Endodermal cell (in vitro differentiated cells): ENCODE measurements at places on chromosomes 16 and 17. TPM values are rescaled to one million over a fixed set of nuclear protein-coding genes. Genes with fewer than 3 reads are reported as not detected.

DNA sequence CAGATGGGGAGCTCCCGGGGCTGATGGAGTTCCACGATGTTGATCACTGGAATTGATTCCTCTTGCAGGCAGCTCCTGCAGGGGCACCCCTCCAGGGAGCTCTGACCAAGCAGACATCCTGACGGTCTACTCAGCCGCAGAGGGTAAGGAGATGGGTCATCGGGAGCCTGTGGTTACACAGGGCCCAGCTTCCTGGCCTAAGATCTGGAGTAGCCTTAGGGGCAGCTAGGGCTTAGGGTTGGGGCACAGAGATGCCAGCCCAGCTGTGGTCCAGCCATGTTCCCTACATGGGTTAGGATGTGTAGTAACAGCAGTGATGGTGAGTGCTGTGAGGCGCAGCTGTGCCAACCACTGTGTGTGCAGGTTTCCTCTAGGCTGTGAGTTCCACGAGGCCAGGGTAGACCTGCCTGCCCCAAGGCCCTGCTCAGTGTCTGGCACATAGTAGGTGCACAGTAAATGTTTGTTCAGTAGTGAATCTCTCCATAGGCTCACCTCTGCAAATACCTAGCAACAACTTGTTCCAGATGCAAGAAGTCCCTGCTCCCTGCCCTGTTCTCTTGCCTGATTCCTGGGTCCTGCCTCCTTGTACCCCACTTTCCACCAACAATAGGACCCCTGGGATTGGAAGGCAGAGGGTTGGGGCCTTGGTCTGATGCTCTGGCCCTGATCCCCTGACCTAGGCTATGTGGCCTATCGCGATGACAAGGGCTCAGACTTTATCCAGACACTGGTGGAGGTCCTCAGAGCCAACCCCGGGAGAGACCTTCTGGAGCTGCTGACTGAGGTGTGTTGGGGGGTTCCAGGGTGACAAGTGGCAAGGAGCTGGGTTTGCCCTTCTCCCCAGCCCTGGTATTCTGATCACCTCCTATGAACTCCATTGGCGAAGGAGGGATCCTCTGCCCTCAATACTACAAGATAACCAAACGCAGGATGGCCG lies 13.7 kb downstream of the ZNF213 start:
- peaks cover 19% of the 10 kb centered on the region for H3K27me3 ChIP-seq
- no peak overlapping the region for H3K4me3 ChIP-seq
- H3K4me1 ChIP-seq: no peaks in the 10 kb centered on the region
- H3K36me3 ChIP-seq: no peaks in the 10 kb centered on the region
- no peak for DNase-seq

- H3K4me3 ChIP-seq: no peak overlapping the region
- no peak for DNase-seq
- H3K27me3 ChIP-seq: peaks cover 22% of the 10 kb centered on the region
- no peaks in the 10 kb centered on the region for H3K36me3 ChIP-seq
- H3K4me1 ChIP-seq: no peaks in the 10 kb centered on the region
Measured at GRCh38 chr17:33116021-33116551, 124.4 kb downstream of the SPACA3 start.

GRCh38 chr16:11211977-11212797 lies 43.8 kb downstream of the SOCS1 start:
- no peak overlapping the region for H3K4me3 ChIP-seq
- H3K36me3 ChIP-seq: no peaks in the 10 kb centered on the region
- H3K27ac ChIP-seq: no peak overlapping the region

The CANT1 gene
- total RNA-seq: 55.0 and 57.5 TPM in 2 replicates

DNA sequence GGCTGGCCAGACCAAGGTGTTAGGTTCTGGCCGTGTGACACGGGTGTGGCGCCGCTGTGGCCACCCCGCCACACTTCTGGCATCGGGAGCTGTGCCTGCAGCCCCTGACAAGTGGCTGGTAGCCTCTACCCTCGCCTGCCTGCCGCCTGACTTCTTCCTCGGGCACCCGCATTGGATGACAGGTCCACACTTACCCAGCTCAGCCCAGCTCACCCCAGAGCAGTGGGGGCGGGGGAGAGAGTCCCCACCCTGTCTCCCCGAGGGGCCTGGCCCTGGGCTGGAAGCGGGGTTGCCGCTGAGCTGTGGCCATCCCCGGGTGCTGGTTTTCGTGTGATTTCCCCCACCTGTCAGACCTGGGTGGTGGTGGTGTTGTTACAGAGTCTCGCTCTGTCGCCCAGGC lies 53.9 kb upstream of the ACSF3 start:
- no peak overlapping the region for H3K27ac ChIP-seq
- no peaks in the 10 kb centered on the region for H3K36me3 ChIP-seq
- no peaks in the 10 kb centered on the region for H3K27me3 ChIP-seq
- DNase-seq: no peak
- H3K4me3 ChIP-seq: no peak overlapping the region

DNA sequence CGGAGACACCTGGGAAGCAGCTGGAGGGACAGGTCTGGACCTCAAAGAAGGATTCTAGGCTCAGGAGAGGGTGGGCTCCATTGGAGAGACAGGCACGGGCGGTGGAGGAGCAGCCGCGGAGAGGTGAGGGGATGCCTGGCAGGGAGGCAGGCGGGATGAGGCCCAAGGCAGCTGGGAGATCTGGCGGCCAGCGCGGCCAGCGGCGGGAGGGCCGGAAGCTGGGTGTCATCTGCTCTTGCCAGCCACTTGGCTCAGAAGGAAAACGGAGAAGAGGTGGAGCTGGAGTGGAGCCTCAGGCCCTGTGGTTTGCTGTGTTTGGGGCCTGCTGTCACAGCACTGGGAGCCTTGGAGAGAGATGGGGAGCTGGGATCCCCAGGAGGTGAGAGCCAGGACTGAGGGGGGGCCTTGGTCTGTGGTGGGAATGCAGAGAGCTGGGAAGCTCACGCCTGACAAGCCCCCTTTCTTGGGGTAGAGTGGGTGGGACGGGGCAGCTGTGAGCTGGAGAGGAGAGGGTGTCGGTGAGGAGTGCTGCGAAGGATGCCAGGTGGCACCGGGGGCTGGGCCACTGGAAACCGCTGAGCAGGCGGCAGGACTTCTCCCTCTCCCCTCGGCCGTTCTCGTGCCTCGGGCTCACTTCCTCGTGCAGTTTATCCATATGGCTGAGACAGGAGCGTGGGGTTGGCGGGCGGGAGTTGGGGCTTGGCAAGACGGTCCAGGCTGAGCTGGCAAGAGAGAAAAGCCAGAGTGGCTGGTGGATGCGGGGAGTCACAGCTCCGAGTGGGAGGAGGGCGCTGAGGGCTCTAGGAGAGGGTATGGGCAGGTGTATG lies 8.0 kb downstream of the TBC1D24 start:
- no peaks in the 10 kb centered on the region for H3K27me3 ChIP-seq
- H3K4me1 ChIP-seq: no peaks in the 10 kb centered on the region
- no peak for DNase-seq
- H3K36me3 ChIP-seq: no peaks in the 10 kb centered on the region
- H3K4me3 ChIP-seq: no peak overlapping the region

DNA sequence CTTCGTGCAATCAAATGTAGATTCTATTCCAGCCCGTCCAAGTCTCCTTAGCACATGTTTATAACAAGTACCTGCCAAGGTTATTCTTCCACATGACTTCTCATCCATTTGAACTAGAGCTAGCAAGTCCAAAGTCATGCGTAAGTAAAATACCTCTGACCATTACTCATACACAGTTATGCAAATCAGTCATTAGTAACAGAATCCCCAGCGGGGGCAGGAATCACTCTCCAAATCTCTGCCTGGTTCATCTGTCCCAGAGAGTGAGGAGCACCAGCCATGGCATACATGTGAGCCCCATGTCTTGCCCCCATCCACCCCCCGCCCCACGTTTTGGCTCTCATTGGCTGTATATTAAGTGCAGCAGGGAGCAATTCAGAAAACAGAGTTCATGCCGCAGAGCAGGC lies 27.7 kb downstream of the SRL start:
- H3K4me1 ChIP-seq: peaks cover 8% of the 10 kb centered on the region
- no peak for DNase-seq
- no peaks in the 10 kb centered on the region for H3K36me3 ChIP-seq

DNA sequence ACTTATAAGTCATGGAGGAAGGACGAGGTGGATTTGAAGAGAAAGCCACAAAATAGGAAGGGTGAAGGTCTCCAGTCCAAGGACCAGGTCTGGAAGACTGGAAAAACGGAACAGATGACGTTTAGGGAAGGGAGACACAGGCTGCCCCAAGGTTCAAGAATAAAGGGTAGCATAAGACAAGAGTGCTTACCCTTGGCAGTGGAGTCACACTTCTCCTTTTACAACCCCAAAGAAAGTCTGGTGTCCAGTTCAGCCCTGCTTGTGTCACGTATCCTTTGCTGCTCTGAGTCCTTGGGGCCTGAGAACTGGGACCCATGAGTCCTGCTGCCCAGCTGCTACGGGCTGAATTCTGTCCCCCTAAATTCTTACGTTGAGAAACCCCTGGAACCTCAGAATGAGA lies 13.0 kb upstream of the GGA2 start:
- H3K4me1 ChIP-seq: peaks cover under 1% of the 10 kb centered on the region
- H3K27me3 ChIP-seq: no peaks in the 10 kb centered on the region
- no peak for DNase-seq
- no peak overlapping the region for H3K27ac ChIP-seq
- H3K4me3 ChIP-seq: no peak overlapping the region
- peaks cover 80% of the 10 kb centered on the region for H3K36me3 ChIP-seq

DNA sequence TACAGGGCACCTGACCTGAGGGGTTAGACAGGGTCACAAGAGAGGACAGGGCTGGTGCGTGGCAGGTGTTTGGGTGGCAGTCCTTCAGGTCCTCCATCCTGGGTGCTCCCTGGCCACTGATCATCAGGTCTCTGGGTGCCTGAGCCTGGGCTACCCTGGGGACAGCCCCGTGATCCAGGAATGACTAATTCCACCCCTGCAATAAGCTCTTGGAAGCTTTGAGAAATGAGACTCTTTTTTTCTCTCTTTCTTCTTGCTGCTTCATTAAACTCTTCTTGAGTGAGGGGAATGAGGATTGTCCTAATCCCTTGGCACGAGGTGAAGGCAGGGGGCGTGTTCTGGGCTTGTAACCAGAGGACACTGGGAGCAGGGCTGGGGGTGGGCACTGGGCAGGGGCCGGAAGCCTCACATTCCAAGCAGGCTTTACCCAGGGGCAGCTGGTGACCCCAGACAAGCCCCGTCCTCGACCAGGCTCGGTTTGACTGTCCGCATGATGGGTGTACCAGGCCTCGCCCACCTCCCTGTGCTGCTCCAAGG lies 21.4 kb upstream of the SPNS2 start:
- H3K27ac ChIP-seq: no peak overlapping the region
- no peak overlapping the region for H3K4me3 ChIP-seq
- no peak for DNase-seq
- H3K27me3 ChIP-seq: no peaks in the 10 kb centered on the region

The KRTAP16-1 gene
- total RNA-seq: not detected in 2 replicates

The TP53TG3C gene
- total RNA-seq: not detected in 3 replicates

DNA sequence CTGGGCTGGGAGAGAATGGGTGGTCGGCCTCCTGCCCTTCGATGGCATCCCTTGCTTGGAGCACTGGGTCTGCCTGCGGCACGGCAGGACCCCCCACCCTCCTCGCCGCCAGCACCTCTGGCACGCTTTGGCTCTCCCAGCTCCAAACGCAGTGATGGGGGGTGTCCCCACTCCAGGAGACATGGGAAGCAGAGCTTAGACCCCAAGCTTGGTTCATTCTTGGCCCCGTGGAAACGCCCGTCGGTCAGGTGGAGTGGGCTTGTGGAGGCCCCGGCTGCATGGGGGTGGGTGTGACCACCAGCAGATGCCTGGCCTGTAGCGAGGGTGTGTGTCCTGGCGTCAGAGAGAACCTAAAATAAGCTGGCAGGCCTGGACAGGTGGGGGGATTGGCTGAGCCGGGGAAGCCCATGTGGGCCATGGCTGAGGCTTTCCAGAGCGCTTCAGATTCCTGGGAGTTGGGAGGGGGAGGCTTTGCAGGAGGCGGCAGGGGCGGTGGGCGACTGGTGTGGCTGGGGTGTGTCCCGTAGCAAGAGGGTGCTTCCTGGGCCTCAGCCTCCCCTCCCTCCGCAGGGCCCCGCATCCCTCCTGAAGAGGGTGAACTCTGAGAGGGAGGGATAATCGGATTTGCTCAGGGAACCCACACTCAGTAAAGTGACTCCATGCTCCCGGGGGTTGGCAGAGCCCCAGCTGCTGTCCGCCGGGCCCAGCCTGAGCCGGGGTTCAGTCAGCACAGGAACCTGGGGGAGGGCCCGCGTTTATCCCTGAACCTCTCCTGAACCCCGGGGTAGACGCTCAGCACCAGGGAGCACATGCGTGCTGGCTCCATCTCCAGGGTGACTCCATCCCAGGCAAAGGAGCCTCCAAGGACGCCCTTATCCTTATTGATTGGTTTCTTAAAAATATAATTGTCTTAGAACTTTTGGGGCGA lies 3.4 kb downstream of the CACNA1H start:
- H3K4me3 ChIP-seq: no peak overlapping the region
- H3K27me3 ChIP-seq: no peaks in the 10 kb centered on the region
- H3K36me3 ChIP-seq: no peaks in the 10 kb centered on the region
- DNase-seq: no peak

The FAM20A gene
- total RNA-seq: 48.3 and 58.7 TPM in 2 replicates

The CNGB1 gene
- total RNA-seq: 0.29 and 0.59 TPM in 2 replicates

- no peaks in the 10 kb centered on the region for H3K27me3 ChIP-seq
- H3K27ac ChIP-seq: no peak overlapping the region
- H3K4me3 ChIP-seq: no peak overlapping the region
- peaks cover 12% of the 10 kb centered on the region for H3K4me1 ChIP-seq
- no peak for DNase-seq
Measured at GRCh38 chr16:68079626-68080344, 5.4 kb upstream of the NFATC3 start.

The RAB11FIP4 gene
- 39.0 to 62.2 TPM (median 60.0 TPM) in 3 replicates for total RNA-seq

- DNase-seq: no peak
- no peak overlapping the region for H3K4me3 ChIP-seq
- H3K4me1 ChIP-seq: no peaks in the 10 kb centered on the region
- H3K27ac ChIP-seq: no peak overlapping the region
- H3K27me3 ChIP-seq: no peaks in the 10 kb centered on the region
Measured at GRCh38 chr16:76176616-76177015, 100.6 kb upstream of the CNTNAP4 start.

DNA sequence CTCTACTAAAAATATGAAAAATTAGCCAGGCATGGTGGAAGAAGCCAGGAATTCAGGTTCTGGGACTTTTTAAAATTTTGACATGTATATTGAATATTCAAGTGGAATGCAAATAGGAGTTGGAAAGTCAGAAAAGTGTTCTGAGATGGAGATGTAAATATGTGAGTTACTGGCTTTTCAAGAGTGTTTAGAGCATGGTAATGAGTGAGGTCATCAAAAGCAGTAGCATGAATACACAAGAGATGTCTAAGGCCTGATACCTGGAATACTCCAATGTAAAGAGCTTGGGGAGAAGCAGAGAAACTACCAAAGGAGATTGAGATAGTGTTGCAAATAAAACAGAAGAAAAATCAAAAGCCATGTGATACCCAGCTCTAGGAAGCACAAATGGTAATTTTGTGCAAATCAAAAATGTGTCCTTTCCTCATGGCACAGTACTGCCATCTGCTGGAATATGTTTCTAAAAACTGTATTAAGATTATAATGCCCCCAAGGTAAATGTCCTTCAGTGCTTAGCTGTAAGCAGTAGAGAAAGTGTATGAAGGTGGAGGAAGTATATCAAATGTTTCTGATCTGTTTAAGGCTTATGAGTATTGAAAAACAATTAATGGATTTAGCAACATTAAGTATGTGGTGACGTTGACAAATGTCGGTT lies 908.4 kb downstream of the KCNJ18 start:
- H3K36me3 ChIP-seq: no peaks in the 10 kb centered on the region
- H3K4me1 ChIP-seq: no peaks in the 10 kb centered on the region
- no peak overlapping the region for H3K27ac ChIP-seq
- H3K4me3 ChIP-seq: no peak overlapping the region
- no peak for DNase-seq

- DNase-seq: no peak
- no peaks in the 10 kb centered on the region for H3K36me3 ChIP-seq
- H3K27me3 ChIP-seq: no peaks in the 10 kb centered on the region
Measured at GRCh38 chr16:54053891-54054820, 232.4 kb downstream of the IRX3 start.

The KRT25 gene
- total RNA-seq: not detected in 2 replicates
